ENCODE measurements at places on chromosomes 2 and 18. TPM values are rescaled to one million over a fixed set of nuclear protein-coding genes. Genes with fewer than 3 reads are reported as not detected.

DNA sequence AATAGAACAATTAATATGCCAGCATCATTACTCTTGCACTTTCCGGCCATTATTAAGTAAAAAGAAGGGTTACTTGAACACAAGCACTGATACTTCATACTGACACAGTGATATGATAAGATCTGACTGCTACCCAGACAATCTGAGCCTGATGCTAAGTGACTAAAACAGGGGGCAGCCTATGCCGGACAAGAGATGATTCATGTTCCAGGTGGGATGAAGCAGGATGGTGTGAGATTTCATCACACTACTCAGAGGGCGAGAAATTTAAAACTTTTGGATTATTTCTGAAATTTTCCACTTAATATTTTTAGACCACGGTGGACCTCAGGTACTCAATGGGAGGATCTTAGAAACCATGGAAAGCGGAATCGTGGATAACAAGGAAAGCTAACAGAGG, 61.7 kb downstream of the LIPG start:
- no peak overlapping the region for H3K27ac ChIP-seq
- no peak overlapping the region for H3K4me3 ChIP-seq
- H3K27me3 ChIP-seq = no peaks in the 10 kb centered on the region
- no peaks in the 10 kb centered on the region for H3K4me1 ChIP-seq
- no peak for DNase-seq

GRCh38 chr2:238339814-238340213, 19.5 kb downstream of the TRAF3IP1 start:
- H3K27ac ChIP-seq = no peak overlapping the region
- no peaks in the 10 kb centered on the region for H3K4me1 ChIP-seq
- DNase-seq = no peak

GRCh38 chr2:169461143-169461542, 18.2 kb upstream of the BBS5 start:
- H3K4me3 ChIP-seq = no peak overlapping the region
- no peaks in the 10 kb centered on the region for H3K4me1 ChIP-seq
- no peak for DNase-seq
- H3K27me3 ChIP-seq = no peaks in the 10 kb centered on the region
- no peak overlapping the region for H3K27ac ChIP-seq

DNA sequence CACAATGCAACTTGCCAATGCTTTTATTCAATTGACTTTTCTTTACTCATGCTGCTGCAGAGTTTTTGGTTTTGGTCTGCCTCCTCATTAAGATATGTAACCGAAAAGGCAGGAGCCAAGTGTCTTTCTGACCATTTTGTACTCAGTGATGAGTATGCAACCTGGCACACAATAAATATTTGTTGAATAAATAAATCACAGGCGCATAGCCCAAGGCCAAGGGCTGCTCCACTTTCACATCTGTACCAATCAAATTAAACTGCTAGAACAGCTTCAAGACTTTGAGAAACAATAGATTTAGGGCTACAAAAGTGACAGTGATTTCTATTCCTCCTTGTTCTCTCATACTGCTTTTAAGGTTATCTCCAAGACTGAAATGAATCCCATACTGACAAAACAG, 828.2 kb downstream of the RNF144A start:
- H3K4me1 ChIP-seq = no peaks in the 10 kb centered on the region
- H3K27me3 ChIP-seq = no peaks in the 10 kb centered on the region
- no peak for DNase-seq
- no peak overlapping the region for H3K4me3 ChIP-seq

ABCB11 gene
- not detected for total RNA-seq
